Uterus (tissue), 4 donors: ENCODE measurements at places on chromosomes 12 and 14. TPM values are rescaled to one million over a fixed set of nuclear protein-coding genes. Genes with fewer than 3 reads are reported as not detected.

- no peaks in the 10 kb centered on the region for H3K27me3 ChIP-seq
- no peaks in the 10 kb centered on the region for H3K36me3 ChIP-seq
- no peak overlapping the region for H3K4me3 ChIP-seq
- no peak overlapping the region for H3K27ac ChIP-seq
- no peak for DNase-seq
- H3K4me1 ChIP-seq: no peaks in the 10 kb centered on the region
Measured at GRCh38 chr12:74906224-74906623, 303.4 kb downstream of the KCNC2 start.

DNA sequence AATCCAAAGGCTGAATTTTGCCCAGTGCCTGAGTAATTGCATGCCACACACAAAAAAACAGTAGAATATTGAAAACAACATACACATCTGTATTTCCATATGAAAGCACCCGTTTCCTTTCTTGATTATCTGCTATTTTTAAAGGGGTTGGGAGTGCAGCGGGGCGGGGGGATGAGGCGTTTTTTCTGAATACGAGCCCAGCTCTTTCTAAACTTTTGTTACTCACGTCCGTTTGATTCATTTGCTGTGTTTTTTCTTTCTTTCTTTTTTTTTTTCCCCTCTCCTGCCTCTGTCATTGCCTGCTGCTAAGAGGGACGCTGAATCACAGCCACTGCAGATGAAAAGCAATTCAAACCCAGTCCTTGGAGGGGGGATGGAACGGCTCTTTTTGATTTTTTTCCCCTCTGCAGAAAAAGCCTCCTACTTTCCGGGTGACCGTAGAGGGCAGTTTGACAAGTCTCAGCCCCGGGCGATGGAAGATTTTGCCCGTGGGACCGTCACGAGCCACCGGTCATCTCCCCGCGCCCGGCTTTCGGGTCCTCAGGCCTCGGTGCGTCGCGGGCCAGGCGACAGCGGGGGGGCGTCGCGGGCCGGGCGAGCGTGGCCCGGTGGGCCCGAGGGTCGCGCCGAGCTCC, 572 bp upstream of the RASSF8 start:
- peak overlapping the region; percentile 95 for H3K27ac ChIP-seq
- H3K36me3 ChIP-seq: no peaks in the 10 kb centered on the region
- no peaks in the 10 kb centered on the region for H3K4me1 ChIP-seq

DNA sequence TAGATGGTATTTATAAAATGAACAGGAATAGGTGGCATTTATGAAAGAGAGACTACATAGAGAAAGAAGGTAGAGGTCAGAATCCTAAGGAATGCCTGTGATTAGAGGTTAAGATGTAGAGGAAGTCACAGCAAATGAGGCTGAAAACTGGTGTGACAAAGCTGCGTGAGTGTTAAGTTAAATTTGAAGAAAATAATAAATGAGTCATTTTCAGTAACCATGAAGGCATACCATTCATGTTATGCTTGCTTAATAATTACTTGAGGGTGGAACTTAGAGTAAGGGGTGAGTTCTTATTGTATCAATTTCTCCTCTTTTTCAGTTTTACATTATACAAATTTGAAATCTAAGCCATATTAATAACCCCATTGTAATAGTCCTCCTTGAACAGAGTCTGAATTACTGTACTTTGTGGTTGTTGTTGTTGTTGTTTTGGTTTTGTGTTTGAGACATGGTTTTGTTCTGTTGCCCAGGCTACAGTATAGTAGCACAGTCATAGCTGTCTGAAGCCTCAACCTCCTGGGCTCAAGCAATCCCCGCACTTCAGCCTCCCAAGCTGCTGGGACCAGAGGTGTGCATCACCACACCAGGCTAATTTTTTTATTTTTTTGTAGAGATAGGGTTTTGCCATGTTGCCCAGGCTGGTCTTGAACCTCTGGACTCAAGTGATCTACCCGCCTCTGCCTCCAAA, 761.5 kb downstream of the GALC start:
- H3K4me3 ChIP-seq: no peak overlapping the region
- H3K4me1 ChIP-seq: no peaks in the 10 kb centered on the region
- H3K27ac ChIP-seq: no peak overlapping the region
- no peak for DNase-seq
- H3K36me3 ChIP-seq: no peaks in the 10 kb centered on the region

DNA sequence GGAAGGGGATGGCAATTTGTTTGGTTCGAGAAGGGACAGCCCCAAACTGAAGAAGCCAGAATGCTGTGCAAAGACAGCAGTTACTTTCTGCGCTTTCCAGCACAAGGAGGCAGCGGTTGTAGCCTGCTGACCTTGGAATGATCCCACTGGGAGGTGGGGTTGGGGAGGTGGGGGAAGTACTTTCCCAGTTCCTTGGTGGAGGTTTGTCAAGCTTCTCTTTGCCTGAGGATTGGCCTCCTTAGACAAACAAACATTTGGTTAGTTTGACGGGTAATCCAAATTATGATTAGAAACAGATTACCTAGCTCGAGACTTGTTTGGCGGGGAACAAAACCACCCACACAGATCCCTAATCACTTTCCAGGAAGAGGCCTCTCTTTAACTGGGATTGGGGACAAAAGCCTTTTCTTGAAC, 79.1 kb upstream of the EGLN3 start:
- no peaks in the 10 kb centered on the region for H3K27me3 ChIP-seq
- H3K4me3 ChIP-seq: no peak overlapping the region
- H3K27ac ChIP-seq: peak overlapping the region; percentile 25
- no peaks in the 10 kb centered on the region for H3K4me1 ChIP-seq

GRCh38 chr14:46057799-46058198, 593.8 kb downstream of the RPL10L start:
- no peak for DNase-seq
- no peaks in the 10 kb centered on the region for H3K27me3 ChIP-seq
- H3K4me1 ChIP-seq: no peaks in the 10 kb centered on the region
- no peaks in the 10 kb centered on the region for H3K36me3 ChIP-seq
- no peak overlapping the region for H3K4me3 ChIP-seq
- no peak overlapping the region for H3K27ac ChIP-seq

Gene STXBP6
- total RNA-seq: 11.9 TPM

Gene VCPKMT
- total RNA-seq: 12.2 TPM

DNA sequence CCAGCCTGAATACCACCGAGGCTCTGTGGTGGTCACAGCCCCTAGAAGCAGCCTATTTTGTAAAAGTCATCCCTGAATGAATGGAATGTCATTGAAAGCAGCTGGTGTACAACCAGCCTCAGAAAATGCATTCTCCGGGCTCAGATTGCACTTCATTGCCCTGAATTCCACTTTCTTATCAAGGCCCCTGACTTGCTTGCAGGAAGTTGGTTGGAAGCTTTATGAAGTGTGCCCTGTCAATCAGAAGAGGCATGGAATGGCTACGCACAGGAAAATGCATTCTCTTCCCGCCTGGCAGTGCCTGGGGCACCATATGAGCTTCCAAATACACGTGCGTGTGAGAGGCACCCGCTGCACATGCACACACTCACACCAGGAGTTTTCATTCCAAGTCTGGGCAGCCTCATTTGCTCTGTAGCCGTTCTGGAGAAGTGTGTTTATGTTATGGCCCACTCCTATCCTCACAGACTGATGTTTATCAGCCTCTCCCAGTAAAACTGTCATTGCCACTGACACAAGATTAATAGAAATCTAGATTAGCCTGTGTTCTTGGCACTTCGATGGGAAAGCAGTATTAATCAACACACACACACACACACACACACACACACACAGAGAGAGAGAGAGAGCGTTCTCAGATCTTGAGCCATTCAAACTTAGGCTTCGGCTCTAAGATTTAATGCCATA, 63.9 kb downstream of the NUAK1 start:
- DNase-seq: peak; percentile 69
- H3K27me3 ChIP-seq: no peaks in the 10 kb centered on the region
- H3K27ac ChIP-seq: peak overlapping the region; percentile 57
